ENCODE measurements at places on chromosomes 5 and 9. TPM values are rescaled to one million over a fixed set of nuclear protein-coding genes. Genes with fewer than 3 reads are reported as not detected.
A peak's percentile ranks its signal among the peaks of the same experiment; 100 is the strongest.

GRCh38 chr9:34086864-34087263 lies 38.2 kb upstream of the UBAP2 start:
- H3K4me1 ChIP-seq: no peaks in the 10 kb centered on the region
- no peaks in the 10 kb centered on the region for H3K27me3 ChIP-seq
- peaks cover 32% of the 10 kb centered on the region for H3K36me3 ChIP-seq
- H3K4me3 ChIP-seq: no peak overlapping the region
- H3K27ac ChIP-seq: no peak overlapping the region
- DNase-seq: no peak

DNA sequence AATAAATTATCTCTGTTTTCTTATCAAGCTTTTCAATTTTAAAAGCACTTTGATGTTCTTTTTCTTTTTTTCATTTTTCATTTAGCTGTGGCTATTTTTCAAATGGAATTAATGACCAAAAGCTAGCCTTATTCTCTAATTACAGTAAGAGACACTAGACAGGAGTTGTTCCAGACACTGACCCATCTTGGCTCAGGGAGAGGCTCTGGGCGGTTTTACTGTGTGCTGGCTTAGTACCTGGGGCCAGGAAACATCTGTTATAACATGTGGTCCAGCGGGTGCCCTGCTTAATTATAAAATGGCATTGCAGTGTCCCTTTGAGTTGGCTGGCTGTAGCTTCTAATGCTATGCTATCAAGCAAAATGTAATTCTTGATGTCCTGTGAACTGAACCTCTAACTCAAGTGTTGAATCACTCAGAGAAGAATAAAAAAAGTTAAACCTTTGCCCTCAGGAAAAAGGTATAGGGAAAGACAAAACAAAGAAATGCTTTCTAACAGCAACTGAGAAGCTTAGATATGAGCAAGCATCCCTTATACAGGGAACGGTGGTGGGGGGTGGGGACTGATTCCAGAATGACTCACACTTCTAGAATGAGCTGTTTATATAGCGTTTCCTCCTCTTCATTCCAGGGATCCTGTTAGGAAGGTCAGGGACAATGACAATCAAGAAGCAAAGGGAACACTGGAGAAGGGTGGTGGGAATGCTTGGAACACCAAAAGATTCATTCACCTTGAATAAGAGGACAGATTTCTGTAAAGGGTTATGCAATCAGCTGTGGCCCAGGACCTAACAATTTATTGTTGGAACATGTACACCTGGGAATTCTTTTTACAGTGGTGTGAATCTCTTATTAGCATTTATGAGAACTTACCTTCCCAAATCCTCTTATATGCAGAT lies 58.7 kb upstream of the NFIB start:
- H3K27ac ChIP-seq: no peak overlapping the region
- H3K4me3 ChIP-seq: no peak overlapping the region
- H3K27me3 ChIP-seq: no peaks in the 10 kb centered on the region
- DNase-seq: no peak
- no peaks in the 10 kb centered on the region for H3K4me1 ChIP-seq

DNA sequence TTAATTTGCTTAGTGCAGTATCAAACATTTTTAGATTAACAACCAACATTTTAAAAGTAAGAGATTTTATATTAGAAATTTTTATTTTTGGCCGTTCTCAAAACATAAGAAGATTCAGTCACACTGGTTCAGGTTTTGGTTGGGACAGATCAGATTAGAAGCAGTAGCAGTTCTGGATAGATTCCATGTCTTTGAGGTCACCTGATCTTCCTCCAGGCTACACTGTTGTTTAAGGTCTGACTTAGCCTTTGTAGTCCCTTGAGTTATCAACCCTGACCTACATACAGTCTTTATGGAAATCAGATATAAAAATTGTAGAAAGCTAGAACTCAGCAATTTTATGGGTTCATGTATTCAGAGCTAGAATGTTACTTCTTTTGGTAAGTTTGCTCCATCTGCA lies 910.0 kb upstream of the WWC1 start:
- no peak for DNase-seq
- H3K4me1 ChIP-seq: no peaks in the 10 kb centered on the region
- no peaks in the 10 kb centered on the region for H3K36me3 ChIP-seq
- no peak overlapping the region for H3K27ac ChIP-seq
- H3K27me3 ChIP-seq: no peaks in the 10 kb centered on the region

DNA sequence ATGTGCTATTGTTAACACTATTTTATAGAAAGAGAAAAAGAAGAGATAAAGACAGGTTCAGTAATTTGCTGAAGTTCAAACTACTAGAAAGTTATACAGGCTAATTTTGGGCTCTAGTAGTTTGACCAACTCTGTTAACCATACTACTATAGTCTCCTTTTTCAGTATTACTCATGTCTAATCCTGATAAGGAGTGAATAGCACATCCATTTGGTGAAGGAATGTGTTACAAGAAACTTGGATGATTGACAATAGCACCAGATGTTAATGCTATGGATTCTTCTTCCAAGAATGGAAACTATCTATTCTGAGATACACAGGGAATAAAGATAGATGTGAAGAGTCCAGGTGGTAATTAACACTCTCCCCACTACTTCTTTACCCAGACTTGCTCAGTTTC lies 677.3 kb downstream of the PRELID2 start:
- H3K4me1 ChIP-seq: no peaks in the 10 kb centered on the region
- H3K36me3 ChIP-seq: no peaks in the 10 kb centered on the region
- no peak for DNase-seq
- peaks cover 2% of the 10 kb centered on the region for H3K27me3 ChIP-seq
- no peak overlapping the region for H3K27ac ChIP-seq

DNA sequence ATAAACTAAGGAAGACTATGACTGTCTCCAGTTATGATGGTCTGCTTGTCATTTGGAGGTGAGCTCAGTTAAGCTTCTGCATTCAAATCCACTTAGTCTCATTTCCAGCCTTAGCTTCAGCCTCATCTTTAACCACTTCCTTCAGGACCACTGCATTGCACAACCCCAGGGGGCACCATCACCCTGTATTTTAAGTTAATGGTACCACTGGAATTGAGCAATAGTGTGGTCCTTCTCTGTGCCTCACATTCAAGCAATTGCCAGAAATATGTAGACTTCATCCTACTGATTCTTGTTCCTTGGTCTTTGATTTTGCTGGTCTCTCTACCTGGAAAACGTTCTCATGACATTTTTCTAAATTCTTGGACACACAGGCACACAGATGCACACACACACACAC lies 131.5 kb upstream of the PTPN3 start:
- no peak for DNase-seq
- H3K27ac ChIP-seq: no peak overlapping the region
- no peaks in the 10 kb centered on the region for H3K36me3 ChIP-seq
- no peaks in the 10 kb centered on the region for H3K27me3 ChIP-seq
- H3K4me3 ChIP-seq: no peak overlapping the region

DNA sequence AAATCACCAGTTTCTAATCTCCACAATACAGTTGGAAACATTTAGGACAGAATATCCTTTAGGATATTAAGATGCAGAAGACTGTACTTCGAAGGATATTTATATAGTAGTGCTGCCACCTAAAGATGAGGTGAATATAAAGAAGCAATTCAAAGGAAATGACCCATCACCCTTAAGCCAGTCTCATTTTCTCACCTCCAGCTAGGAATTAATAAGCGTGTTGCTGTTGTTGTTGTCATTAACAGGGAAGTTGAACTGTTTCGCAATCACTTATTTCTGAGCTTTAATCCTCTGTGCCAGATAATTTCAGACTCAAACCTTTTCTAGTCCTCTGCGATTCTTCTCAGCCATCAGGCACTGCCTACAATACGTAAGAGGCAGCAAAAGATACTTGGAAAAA lies 7.8 kb upstream of the PURA start:
- no peaks in the 10 kb centered on the region for H3K36me3 ChIP-seq
- H3K27ac ChIP-seq: peak overlapping the region; percentile 88
- H3K4me1 ChIP-seq: peaks cover 20% of the 10 kb centered on the region
- H3K27me3 ChIP-seq: no peaks in the 10 kb centered on the region

GRCh38 chr5:116419258-116419657 lies 155.4 kb downstream of the SEMA6A start:
- no peaks in the 10 kb centered on the region for H3K36me3 ChIP-seq
- H3K4me3 ChIP-seq: no peak overlapping the region
- H3K27me3 ChIP-seq: no peaks in the 10 kb centered on the region
- H3K4me1 ChIP-seq: no peaks in the 10 kb centered on the region

DNA sequence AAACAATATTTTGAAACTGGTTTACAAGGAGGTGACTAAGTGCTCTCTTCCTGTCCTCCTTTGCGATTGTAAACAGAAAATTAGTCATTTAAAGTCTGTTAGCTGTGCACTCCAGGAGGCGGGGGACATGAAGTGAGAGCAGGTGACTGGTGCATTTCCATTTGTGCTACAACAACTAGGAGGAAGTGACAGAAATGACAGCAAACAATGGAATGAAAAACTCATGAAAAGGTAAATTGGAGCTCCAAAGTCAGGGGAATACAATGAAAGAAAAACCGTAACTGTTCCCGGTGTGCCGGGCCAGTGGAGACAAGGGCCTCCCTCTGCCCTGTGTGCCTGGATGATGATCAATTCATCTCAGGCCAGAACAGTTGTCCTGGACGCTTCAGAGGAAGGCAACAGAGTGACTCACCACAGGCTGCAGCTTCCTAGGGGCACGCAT lies 439.9 kb downstream of the GADD45G start:
- no peaks in the 10 kb centered on the region for H3K27me3 ChIP-seq
- H3K27ac ChIP-seq: no peak overlapping the region
- no peaks in the 10 kb centered on the region for H3K4me1 ChIP-seq
- no peak overlapping the region for H3K4me3 ChIP-seq

GRCh38 chr5:128480158-128480557 lies 57.9 kb downstream of the FBN2 start:
- no peaks in the 10 kb centered on the region for H3K36me3 ChIP-seq
- DNase-seq: no peak
- no peak overlapping the region for H3K27ac ChIP-seq

DNA sequence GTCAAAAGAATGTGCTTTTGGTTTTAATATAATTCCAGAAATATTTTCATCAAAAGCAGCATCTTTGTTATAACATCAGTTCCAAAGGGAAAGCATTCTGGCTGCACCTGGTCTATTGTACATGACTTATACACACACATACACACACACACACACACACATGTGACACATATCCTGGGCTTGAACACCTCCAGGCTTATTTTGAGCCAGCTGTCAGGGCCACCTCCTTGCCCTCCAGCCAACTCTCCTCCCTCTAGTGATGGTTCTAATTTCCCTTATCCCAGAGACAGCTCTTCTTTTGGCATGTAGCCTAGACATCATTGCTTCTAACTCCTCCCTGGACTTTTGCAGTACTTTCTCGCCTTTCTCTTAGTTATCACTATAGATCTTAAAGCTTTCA lies 115.0 kb downstream of the PIK3R1 start:
- DNase-seq: no peak
- H3K4me1 ChIP-seq: no peaks in the 10 kb centered on the region
- H3K36me3 ChIP-seq: no peaks in the 10 kb centered on the region
- H3K27me3 ChIP-seq: no peaks in the 10 kb centered on the region
- no peak overlapping the region for H3K4me3 ChIP-seq

DNA sequence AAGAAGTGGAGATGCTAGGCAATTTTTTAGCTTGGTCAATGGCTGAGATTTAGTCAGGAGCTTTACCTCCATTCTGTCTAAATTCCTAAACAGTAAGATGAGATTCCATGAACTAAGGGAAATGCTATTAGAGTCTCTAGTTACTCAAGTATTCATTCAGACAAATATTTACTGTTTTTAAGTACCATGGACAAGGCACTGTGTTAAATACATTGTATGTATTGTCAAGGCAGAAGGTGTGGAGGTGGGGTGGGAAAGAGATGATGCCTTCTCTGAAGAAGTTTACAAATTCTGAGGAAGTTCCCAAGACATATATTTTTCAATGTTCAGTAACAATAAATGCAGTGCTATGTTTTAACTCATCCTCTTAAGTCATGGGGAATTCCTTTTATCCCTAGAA lies 459.9 kb upstream of the NMUR2 start:
- no peaks in the 10 kb centered on the region for H3K27me3 ChIP-seq
- DNase-seq: no peak
- no peaks in the 10 kb centered on the region for H3K36me3 ChIP-seq

DNA sequence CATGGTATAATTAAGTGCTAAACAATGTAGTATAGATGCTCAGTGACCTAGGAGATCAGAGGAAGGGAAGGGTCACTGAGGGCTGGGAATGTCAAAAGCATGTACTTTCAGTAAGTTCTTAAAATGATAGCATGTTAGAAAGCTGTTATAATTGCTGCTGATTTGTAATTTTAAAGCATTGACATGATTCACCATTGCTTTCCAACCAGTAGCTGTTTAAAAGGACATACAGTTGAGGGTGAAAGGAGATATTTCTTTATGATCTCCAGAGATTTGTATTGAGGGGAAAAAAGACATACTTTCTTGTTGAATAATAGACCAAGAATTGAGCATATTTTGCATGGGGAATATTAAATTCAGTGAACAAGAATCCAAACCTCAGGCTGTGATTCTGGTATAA lies 1.2 kb upstream of the SLC1A3 start:
- no peaks in the 10 kb centered on the region for H3K36me3 ChIP-seq
- H3K27me3 ChIP-seq: no peaks in the 10 kb centered on the region
- H3K4me1 ChIP-seq: peaks cover 13% of the 10 kb centered on the region
- no peak for DNase-seq
- H3K27ac ChIP-seq: no peak overlapping the region
- H3K4me3 ChIP-seq: no peak overlapping the region

- no peak overlapping the region for H3K27ac ChIP-seq
- no peak for DNase-seq
- no peaks in the 10 kb centered on the region for H3K4me1 ChIP-seq
- H3K36me3 ChIP-seq: no peaks in the 10 kb centered on the region
Measured at GRCh38 chr5:170173227-170173626, 59.6 kb upstream of the C5orf58 start.

DNA sequence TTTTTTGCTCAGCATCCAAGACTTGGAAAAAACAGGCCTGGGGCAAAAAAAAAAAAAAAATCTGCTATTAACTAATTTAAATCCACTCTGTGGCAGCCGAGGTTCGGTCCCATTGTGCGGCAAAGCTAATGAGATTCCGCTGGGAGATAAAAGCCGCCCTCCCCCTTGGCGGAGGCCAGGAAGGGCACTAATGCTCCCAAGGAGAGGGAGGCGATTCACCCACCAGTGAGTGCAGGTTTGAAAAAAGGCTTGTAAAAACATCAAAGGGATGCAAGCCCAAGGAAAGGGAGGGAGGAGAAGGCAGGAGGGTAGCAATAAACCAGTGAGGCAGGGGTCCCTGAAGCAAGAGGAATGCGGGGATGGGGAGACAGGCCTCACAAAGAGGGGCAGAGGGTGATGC lies 129.5 kb upstream of the RAPGEF1 start:
- no peak overlapping the region for H3K4me3 ChIP-seq
- no peaks in the 10 kb centered on the region for H3K27me3 ChIP-seq
- no peak for DNase-seq

Gene LCN15
- not detected for total RNA-seq

Gene IGFBPL1
- 0.08 TPM for total RNA-seq

Gene SHISAL2B
- total RNA-seq: not detected

Gene ISL1
- not detected for total RNA-seq
